ENCODE measurements at places on chromosomes 7 and 10. TPM values are rescaled to one million over a fixed set of nuclear protein-coding genes. Genes with fewer than 3 reads are reported as not detected.

DNA sequence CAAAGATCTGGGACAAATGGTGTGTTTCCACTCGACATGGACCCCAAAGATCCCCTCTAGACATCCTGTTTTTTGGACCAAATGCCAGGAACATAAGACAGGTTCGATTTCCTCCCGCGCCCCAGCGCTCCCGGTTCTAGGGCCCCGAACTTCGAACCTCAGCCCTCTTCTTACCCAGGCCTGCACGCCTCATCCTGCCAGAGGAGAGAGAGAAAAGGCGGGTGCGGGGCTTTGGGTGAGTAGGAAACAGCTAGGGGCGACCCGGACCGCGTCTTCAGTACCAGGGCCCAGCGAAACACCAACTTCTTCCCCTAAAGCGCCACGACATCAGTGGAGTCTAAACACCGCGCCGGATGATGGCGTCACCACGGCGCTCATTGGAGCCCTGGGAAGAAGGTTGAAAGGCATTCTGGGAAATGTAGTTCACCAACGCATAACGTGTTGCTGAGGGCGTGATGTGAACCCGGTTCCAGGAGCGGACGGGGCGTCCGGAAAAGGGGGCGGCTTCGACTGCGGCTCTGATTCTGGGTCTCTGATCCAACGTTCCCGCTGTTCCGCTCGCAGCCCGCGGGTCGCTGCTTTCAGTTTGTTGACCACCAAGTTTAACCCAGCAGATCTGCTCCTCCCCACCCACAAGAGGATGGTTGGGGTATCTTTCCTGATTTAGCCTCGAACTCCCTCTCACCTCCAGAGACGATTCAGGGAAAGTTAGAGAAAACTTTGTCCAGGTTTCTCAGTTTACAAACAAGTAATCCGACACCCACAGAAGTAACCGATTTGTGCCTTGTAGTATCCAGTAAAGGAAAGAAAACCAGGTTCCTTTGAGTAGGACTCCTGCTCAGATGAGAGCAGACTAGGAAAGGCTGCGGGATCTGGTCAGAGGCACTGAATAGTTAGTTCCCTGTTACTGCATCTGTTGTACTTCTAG, at the start of gene BET1:
Gene BET1 (minus strand): TSS at position 332 of the 928 bp plus-strand sequence. CDS start 139 bp downstream, at position 193.
- no peaks in the 10 kb centered on the region for H3K4me1 ChIP-seq
- peak within 1 kb of the TSS; percentile 80 for H3K4me3 ChIP-seq
- peak within 1 kb of the TSS; percentile 90 for H3K27ac ChIP-seq
- no peaks in the 10 kb centered on the region for H3K36me3 ChIP-seq
- H3K27me3 ChIP-seq = no peaks in the 10 kb centered on the region
- DNase-seq = peak; percentile 95

DNA sequence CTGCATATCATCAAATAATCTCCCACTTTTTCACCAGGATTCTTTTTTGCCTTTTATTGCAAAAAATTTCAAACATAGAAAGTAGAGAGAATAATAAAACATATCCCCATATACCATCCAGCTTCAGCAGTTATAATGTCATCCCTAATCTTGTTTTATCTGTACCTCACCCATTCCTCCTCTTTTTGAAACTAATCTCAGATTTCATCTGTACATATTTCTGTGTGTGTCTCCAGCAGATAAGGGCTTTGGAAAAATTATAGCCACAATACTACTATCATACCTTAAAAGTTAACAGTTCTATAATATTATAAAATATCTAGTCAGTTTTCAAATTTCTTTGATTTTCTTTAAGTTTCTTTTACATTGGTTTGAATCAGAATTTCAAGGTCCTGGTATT, 7.6 kb upstream of the ENTPD1 start:
- H3K4me1 ChIP-seq = no peaks in the 10 kb centered on the region
- no peak overlapping the region for H3K27ac ChIP-seq
- no peak overlapping the region for H3K4me3 ChIP-seq
- no peaks in the 10 kb centered on the region for H3K27me3 ChIP-seq
- H3K36me3 ChIP-seq = no peaks in the 10 kb centered on the region

The NEUROG3 gene
- not detected for total RNA-seq

GRCh38 chr7:120302190-120302589, 29.2 kb downstream of the KCND2 start:
- H3K27me3 ChIP-seq = no peaks in the 10 kb centered on the region
- H3K4me3 ChIP-seq = no peak overlapping the region
- no peaks in the 10 kb centered on the region for H3K4me1 ChIP-seq
- H3K36me3 ChIP-seq = no peaks in the 10 kb centered on the region

- no peak overlapping the region for H3K4me3 ChIP-seq
- no peak for DNase-seq
- no peaks in the 10 kb centered on the region for H3K36me3 ChIP-seq
- peaks cover 10% of the 10 kb centered on the region for H3K4me1 ChIP-seq
Observed at GRCh38 chr7:130276796-130277762, 10.4 kb downstream of the CPA2 start.

DNA sequence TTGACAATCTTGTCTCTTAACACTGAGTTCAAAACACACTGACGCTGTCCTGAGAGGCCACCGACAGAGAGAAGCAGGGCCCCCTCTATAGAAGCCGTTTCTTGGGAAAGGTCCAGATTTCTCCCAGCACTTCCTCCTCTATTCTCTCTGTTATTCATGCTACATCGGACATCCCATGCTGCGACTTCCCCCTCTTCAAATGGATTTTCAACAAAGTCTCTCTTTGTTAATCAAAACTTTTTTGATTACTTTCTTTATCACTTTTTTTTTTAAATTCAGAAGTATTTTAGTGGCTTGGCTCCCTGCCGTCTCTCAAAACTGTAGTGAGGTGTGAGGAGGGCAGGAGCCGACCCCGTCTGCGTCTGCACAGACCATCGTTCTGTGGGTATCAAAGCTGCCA, 298.9 kb upstream of the PITRM1 start:
- H3K4me3 ChIP-seq = no peak overlapping the region
- H3K27me3 ChIP-seq = no peaks in the 10 kb centered on the region
- H3K4me1 ChIP-seq = no peaks in the 10 kb centered on the region
- DNase-seq = no peak

The HPSE2 gene
- not detected for total RNA-seq

DNA sequence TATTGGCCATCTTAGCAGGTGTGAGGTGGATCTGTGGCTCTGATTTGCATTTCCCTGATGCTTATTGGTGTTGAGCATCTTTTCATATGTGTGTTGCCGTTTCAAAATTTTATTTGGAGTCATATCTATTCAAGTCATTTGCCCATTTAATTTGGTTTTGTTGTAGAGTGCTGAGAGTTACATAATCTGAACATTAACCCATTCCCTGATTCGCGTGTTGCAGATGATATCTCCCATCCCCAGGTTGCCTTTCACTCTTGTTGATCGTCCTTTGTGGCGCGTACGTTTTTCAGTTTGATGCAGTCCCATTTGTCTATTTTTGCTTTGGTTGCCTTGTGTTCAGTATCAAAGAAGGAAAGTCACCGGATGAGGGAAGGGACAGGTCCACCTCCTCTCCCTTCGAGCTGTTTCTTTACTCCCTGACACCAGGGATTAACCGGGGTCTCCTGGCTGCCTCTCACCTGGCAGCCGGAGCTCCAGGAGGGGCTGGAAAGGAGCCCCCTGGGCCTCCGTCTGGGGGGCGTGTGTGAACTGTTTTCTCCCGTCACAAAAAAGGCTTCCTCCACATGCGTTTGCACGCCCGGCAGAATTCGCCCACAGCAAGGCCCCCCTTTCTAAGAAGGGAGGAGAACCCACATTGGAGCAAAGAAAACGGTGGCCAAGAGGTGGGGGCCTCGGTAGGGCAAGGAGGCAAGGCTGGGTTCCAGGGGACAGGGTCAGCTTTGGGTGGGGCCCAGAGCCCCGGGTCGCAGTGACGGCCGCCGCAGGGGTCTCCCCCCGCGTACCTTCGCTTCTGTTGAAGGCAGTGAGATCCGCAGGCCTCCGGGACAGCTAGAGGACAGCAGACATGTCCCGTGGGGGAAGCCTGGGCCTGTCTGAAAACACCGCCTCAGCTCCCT, 8.3 kb downstream of the MNX1 start:
- no peak for DNase-seq
- no peak overlapping the region for H3K4me3 ChIP-seq
- H3K27me3 ChIP-seq = peaks cover 30% of the 10 kb centered on the region
- no peaks in the 10 kb centered on the region for H3K36me3 ChIP-seq

DNA sequence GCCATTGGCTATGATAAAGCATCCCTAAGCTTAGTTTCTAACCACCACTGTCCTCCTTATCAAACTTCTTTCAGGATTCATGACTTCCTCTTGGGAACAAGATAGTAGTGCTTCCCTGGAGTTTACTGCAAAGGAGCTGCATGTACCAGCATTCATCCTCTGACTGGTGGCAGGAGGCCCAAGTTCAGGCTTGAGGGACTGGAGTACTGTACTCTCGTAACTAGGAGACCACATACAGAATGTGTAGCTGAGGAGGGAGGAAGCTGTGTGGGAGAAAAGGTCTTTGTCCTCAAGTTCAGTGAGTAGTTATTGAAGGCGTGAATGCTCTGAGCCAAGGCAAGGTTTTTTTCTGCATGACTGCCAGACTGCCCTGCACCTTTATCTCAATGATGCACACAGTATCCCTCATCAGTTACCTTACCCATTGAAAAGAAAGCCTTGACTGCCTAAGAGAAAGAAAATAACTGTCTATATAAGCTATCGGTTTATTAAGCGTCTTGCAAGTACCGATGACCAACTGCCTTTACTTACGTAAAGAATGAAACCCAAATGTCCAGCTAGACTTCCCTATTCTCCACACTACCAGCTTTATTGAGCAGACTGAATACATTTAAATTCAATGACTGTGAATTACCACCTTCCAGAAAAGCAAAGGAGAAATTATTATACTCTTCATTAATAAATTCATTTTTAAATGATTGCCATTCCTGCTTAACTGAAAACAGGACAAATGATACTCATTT, 12.8 kb downstream of the SCRN1 start:
- H3K36me3 ChIP-seq = no peaks in the 10 kb centered on the region
- H3K4me3 ChIP-seq = no peak overlapping the region
- H3K27me3 ChIP-seq = no peaks in the 10 kb centered on the region

DNA sequence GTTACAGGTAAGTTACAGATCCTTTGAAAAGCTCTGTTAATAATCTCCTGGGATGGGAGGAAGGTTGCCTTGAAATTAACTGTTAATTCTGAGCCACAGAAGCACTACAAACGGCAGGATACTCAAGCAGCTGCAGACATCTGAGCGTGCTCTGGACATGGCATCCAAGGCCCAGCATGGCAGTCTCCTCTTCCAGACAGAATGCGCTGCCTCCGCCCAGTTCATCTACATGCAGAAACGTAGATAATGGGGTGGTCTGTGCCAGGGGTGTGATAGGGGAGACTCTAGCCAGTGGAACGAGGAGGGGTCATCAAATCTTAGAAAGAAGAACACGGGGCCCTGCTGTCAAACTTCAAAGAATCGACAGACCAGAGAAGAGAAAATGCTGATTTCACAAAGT, 13.8 kb downstream of the VIPR2 start:
- no peaks in the 10 kb centered on the region for H3K27me3 ChIP-seq
- peak; percentile 5 for DNase-seq
- H3K4me1 ChIP-seq = no peaks in the 10 kb centered on the region
- H3K27ac ChIP-seq = no peak overlapping the region
- no peaks in the 10 kb centered on the region for H3K36me3 ChIP-seq

DNA sequence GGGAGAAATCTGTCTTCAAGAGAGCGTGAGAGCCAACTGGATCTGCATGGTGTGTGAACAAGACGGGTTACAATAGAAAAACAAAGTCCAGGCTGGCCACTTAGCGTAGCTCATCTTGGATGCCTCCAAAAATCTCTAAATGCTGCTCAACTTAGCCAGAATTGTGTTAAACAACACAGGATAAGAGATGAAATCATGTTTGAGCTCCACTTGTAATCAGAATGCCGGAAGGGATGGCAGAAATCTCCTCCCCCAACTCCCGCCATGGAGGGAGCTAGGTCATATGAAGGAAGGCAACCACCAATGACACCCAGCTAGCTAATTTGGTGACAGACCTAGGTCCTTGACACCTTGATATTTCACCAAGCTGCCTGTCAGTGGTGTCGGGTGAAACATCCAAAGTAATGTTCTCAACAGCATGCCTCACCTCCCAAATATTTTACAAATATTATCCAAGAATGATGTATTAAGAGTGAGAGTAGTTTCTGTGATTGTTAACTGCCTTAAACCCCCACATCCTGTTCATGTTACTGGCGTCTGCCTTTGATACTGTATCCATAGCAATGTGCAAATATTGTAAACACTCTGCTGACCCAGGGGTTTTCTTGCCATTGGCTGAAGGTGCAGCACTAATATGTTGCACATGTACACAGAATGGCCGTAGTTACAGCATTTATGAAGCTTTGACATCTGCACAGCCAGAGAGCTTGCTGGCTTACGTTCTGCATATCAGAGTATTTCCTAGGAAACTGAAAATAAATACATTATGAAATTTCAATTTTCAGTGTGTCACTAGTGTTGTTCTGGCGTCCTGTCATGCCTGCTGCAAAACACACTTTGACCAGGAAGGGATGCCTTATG, 25.8 kb downstream of the TMEM254 start:
- H3K27ac ChIP-seq = peak overlapping the region; percentile 2
- peaks cover 22% of the 10 kb centered on the region for H3K4me1 ChIP-seq
- H3K4me3 ChIP-seq = no peak overlapping the region
- H3K36me3 ChIP-seq = no peaks in the 10 kb centered on the region

GRCh38 chr7:71235253-71235652, 103.3 kb downstream of the GALNT17 start:
- H3K4me1 ChIP-seq = no peaks in the 10 kb centered on the region
- no peaks in the 10 kb centered on the region for H3K36me3 ChIP-seq
- no peak overlapping the region for H3K4me3 ChIP-seq
- H3K27me3 ChIP-seq = no peaks in the 10 kb centered on the region
- DNase-seq = no peak

GRCh38 chr7:26369593-26369992, 77.9 kb downstream of the SNX10 start:
- no peak for DNase-seq
- no peak overlapping the region for H3K27ac ChIP-seq
- no peaks in the 10 kb centered on the region for H3K4me1 ChIP-seq
- H3K36me3 ChIP-seq = no peaks in the 10 kb centered on the region

DNA sequence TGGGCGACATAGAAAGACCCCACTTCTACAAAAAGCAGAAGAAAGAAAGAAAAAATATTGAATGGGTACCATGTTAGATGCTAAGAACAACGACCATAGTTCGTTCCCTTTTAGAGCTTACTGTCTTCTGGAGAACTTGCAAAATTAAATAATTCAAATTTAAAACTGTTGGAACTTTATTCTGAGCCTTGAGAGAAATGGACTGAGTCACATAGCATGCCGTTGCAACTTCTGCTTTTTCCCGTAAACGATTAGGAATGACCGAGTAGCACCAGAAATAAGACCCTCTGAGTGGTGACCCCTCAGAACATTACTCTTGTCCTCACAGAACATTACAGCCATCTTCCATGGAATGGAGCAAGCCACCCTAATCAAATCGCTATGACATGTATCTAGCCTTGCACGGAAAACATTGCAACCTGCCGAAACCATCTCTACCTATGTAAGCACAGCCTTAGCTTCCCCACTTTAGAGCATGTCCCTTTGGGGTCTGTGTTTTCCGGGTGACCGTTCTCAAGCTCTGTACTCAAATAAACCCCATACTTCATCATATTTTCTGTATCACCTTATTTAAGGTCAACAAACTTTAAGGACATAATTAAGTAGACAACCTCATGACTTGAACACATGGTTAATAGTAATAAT, 179.1 kb downstream of the PRKCQ start:
- DNase-seq = no peak
- H3K4me3 ChIP-seq = peak overlapping the region; percentile 42
- H3K4me1 ChIP-seq = peaks cover 11% of the 10 kb centered on the region
- peak overlapping the region; percentile 57 for H3K27ac ChIP-seq
- no peaks in the 10 kb centered on the region for H3K27me3 ChIP-seq
- no peaks in the 10 kb centered on the region for H3K36me3 ChIP-seq
